ENCODE measurements at places on chromosomes 5 and 9.

- no peak for DNase-seq
Measured at GRCh38 chr9:38443597-38443996, 19.3 kb upstream of the IGFBPL1 start.

- no peak for DNase-seq
Measured at GRCh38 chr5:6749026-6749716, 35.9 kb downstream of the TENT4A start.

GRCh38 chr5:172692981-172693380 lies 51.9 kb downstream of the NEURL1B start:
- DNase-seq = no peak

DNA sequence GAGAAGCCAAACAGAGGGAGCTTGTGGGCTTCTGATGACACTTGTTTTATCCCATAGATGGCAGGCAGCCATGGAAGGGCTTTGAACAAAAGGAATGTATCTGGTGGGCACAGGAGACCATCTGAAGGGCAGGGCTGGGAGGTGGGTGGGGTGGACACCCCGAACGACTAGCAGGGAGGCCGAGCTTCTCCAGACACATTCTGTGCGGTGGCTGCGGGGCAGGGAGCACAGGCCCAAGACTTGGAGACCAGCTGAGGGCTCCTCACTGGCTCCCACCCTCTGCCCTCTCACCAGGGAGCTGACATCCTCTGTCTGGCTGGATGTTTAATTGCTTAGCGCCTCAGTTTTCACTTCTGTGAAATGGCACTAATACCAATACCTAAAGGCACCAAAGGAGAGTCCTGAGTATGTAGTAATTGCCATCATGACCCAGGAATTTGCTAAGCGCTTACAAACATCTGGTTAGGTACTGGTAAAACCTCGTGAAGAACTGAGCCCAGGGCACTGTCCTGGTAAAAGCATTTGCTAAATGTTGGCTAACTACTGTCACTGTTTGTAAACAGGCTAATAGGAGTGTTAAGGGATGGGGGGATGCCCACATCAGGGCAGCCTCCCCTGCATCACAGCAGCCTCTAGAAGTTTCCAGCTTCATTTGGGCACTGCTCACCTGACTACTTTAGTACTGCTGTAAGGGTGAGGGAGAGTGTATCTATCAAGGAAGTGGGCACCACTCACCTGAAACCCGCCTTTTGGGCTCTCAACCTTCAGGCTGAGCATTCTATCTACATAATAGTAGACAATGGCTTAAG lies 2.1 kb upstream of the PHF2 start:
- no peak for DNase-seq

DNA sequence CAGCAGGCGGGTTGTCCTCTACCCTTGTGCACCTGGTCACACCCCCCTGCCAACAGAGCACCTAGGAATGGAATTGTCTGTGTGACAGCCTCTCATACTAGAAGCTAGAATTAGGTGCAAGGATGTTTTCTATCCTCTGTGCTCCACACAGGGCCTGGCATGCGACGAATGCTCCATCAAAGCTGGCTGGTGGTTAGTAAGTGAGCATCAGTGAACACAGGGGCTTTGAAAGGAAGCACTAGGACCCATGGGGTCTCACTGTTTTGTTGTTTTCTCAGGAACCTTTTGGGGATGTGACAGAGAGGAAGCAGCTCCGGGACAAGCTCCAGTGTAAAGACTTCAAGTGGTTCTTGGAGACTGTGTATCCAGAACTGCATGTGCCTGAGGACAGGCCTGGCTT lies 32.3 kb downstream of the GALNT12 start:
- no peak for DNase-seq

DNA sequence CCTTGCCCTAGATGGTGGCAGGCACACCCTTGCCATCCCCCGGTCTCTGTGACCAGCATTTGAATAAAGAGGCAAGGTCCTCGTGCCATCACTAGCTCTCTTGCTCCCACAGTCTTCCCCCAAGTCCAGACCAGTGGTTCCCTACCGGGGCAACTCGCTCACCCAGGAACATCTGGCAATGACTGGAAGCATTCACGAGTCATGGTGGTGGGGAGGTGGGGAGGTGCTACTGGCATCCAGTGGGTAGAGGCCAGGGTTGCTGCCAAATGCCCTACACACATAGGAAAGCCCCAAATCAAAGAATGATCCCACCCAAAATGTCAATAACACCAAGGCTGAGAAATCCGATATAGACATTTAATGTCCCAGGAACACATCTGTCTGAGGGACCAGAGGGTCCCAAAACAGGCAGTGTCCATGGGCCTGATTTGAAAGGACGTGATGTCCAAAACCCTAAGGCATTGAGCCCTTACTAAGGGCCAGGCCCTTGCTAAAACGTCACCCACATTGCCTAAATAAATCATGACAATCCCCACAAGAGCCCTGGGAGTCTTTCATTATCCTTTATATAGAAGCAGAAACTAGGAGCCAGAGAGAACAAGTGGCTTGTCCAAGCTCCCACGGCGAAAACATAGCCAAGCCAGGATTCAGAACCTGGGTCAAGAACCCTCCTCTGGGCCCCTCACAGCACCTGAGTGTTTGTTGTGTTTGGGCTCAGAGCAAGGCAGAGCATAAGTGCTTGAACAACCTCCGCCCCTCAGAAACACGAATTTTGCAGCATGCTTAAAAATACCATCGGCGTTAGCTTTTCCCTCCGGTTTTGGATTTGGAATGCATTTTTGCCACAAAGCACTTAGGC lies 119.3 kb upstream of the WWC1 start:
- DNase-seq = no peak

DNA sequence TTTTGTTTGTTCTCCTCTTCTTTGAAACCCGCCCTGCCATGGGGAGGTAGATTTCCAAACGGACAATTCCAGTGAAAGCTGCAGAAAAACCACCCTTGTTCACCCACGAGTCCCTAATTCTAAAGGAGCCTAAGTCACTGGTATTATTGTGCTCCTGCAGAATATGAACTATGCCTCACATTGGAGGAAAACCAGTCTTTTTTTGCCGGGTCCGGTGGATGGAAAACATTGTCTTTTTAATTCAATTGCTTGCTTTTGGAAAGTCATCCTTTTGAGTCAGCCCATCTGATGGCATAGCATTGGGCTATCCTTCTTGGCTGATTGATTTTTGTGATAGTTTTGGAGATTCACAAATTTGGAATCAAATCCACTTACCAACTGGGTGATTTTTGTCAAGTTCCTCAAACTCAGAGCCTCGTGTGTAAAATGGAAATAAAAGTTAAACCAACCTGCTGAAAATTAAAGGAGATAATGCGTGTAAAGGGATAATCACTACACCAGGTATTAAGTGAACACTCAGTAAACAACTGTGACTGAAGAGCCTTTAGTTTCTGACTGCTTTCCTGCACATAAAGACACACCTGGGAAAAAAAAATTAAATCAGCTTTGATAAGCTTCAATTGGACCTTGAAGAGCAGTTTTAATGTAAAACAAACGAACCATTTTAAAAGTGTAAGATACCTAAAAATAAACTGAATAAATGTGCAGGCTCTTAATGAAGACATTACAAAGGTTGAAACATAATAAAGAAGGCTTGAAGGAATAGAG lies 780 bp upstream of the CCNJL start:
- DNase-seq = no peak

- no peak for DNase-seq
Measured at GRCh38 chr5:17405976-17406375, 92.1 kb upstream of the TAF11L2 start.
